ENCODE measurements at places on chromosomes 11 and 22.
A peak's percentile ranks its signal among the peaks of the same experiment; 100 is the strongest.

GRCh38 chr11:83554876-83555275 is 268.7 kb upstream of the CCDC90B start:
- no peak for DNase-seq

DNA sequence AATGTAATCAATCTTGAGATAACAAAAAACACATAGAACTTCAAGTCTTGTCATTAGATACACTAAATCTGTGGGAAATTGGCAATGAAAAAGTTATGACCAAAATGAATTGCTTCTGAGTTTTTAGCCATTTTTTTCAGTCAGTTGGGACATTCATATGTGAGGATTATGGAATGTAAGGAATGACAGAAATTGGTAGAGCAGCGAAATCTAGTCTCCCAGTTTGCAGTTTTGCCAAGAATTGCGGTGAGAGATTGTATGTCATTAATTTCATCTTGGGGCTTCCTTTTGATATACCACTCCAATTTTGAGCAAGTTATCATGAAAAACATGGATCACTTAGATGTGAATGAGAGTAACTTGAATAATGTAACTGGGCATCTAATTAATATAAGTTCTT is 49.9 kb downstream of the SIK2 start:
- no peak for DNase-seq

GRCh38 chr11:28133146-28133545 is 25.0 kb downstream of the METTL15 start:
- no peak for DNase-seq

- DNase-seq, result no peak
These were observed 30.8 kb upstream of the POU2AF1 start for GRCh38 chr11:111409915-111410314.

DNA sequence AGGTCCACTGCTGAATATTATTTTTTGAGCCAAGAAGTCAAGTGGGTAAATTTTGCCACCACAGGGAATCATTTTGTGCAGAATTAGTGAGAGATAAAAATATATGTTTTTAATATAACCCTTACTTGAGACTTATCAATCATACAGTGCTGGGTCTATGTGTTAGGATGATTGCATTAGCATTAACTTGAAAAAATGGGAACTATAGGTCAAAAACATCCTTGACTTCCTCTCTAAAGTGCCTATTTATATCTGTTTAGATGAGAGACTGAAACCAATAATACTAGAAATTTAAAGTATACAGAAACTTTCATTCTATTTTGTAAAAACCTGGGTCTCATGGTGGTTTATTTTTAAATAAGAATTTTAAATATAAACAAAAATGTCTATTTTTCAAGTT is 65.1 kb upstream of the CARD18 start:
- DNase-seq, result no peak

- no peak for DNase-seq
These were observed at the start of gene ZNF280A for GRCh38 chr22:22520020-22520656. Gene ZNF280A (minus strand): TSS chr22:22520270. CDS start chr22:22515630, 4,640 bp downstream.

- DNase-seq, result no peak
These were observed 10.2 kb upstream of the PDE2A start for GRCh38 chr11:72684236-72684912.

DNA sequence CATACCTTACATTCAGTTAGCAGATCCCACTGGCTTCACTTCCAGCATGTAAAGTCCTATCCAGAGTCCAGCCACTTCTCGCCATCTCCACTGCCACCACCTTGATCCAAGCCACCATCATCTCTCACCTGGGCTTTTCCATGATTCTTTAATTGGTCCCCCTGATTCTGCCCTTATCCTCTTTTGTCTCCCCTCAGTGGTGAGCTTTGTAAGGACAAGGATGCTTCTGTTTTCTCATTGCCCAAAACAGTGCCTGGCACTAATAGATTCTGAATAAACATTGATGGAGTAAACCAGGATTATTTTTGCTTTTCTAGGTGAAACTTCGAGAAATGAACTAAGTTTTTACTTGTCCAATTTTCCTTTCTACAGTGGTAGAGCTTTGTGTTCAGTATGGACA is 4.4 kb downstream of the POLA2 start:
- DNase-seq, result no peak

- no peak for DNase-seq
These were observed 114.1 kb upstream of the GRAMD1B start for GRCh38 chr11:123316003-123316402.

GRCh38 chr11:67411785-67412152 is 3.7 kb upstream of the CARNS1 start:
- DNase-seq, result no peak

DNA sequence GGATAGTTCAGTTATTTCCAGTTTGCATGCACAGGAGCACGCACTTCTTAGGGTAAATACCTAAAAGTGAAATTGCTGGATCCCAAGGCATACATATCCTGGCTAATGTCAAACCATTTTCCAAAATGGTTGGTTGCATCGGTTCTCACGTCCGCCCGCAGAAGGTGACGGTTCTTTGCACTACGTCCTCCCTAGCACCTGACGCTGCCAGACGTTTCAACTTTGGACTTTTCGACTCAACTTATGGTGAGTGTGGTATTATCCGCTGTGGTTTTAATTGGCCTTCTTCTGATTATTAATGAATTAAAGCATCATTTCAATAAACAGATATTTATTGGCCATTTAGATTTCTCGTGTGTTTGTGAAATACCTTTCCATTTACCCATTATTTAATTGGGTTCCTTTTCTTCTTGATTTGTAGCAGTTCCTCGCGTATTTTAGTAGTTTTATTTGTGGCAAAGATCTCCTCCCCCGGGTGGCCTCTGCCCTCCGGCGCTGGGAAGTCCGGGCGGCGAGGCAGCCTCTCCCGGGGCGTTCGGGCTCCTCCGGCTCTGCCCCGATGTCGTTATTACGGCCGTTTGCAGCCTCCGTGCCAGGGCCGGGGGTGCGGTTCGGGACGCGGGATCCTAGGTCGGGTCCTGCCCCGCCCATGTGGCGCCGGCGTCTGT is at the start of gene JHY:
Gene JHY, plus strand, starts transcription at position 571 of the 668 bp plus-strand sequence. CDS start 3,091 bp downstream, outside the sequence.
- DNase-seq, result no peak

DNA sequence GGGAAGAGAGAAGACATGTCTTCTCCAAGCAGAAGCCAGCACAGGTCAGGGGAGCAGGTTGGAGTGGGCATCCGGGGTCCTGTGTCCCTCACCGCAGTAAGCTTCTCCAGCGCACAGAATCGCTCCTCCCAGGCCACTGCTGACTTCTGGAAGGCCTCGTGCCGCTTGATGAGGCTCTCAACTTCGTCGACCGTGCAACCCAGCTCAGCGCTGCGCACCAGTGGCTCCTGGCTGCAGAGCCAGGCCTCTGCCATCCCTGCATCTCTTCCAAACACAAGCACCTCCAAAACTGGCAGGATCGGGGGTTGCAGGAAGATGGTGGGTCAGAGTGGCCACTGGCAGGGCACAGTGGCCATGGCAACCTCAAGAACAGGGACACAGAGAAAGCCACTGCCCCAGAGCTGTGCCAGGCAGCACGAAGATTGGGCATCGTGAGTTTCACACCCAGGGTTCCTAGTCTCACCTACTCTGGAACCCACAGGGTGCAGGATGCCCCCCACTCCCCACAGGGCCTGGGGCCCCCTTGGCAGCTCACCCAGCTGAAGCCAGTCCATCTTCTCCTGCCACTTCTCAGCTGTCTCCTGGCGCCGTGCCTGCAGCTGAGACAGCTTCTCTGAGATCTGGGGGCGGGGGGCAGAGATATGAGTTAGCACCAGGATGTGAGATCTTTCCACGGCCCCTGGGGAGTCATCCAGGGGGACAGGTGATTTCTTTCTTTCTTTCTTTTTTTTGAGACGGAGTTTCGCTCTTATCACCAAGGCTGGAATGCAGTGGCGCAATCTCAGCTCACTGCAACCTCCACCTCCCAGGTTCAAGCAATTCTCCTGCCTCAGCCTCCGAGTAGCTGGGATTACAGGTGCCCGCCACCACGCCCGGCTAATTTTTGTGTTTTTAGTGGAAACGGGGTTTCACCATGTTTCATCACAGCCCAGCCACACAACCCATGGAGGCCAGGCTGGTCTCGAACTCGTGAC is 11.2 kb upstream of the RBM4B start:
- no peak for DNase-seq

- no peak for DNase-seq
These were observed 17.1 kb upstream of the SNX32 start for GRCh38 chr11:65816696-65817095.

DNA sequence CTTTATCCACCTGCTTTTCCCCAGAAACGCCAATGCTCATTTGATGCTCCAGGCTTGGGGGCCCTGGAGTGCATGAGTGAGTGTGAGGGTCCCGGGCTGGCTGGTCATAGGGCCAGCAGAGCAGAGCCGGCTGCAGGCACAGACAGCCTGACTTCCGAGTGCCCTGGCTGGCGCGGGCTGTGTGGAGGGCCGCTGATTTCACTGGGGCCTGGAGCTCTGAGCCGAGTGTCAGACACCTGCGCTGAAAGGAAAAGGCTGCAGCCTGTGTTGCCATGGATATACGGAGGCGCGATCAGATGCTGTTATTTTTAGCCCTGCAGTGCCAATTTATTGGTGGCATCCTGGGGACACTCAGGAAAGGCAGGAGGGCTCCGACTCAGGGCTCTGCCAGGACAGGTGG is 87.6 kb downstream of the ST3GAL4 start:
- peak; percentile 9 for DNase-seq

- no peak for DNase-seq
These were observed 67.7 kb downstream of the CELSR1 start for GRCh38 chr22:46469711-46470110.

DNA sequence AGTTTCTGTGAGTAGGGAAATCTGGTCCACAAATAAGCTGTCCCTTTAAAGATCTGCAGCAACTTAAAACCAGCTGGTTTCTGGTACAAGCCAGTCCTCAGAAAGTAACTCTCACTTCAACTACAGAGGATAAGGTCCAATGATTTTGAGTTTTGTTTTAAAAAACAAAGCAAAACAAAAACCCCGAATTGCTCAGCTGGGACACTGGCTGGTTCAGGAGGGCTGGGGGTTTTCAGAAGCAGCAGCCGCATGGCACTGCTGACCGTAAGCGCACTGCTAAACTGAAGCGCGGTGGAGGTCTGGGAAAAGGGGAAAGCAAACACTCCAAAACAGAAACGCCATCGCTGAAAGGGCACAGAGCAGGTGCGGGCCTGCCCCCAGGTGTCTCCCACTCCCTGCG is 59.7 kb downstream of the MICAL3 start:
- no peak for DNase-seq

GRCh38 chr22:24588757-24589481 is 4.0 kb downstream of the LRRC75B start:
- no peak for DNase-seq

- DNase-seq, result no peak
These were observed 145.0 kb upstream of the THY1 start for GRCh38 chr11:119567688-119568582.

GRCh38 chr11:76242004-76242779 is 35.9 kb upstream of the WNT11 start:
- DNase-seq, result no peak

DNA sequence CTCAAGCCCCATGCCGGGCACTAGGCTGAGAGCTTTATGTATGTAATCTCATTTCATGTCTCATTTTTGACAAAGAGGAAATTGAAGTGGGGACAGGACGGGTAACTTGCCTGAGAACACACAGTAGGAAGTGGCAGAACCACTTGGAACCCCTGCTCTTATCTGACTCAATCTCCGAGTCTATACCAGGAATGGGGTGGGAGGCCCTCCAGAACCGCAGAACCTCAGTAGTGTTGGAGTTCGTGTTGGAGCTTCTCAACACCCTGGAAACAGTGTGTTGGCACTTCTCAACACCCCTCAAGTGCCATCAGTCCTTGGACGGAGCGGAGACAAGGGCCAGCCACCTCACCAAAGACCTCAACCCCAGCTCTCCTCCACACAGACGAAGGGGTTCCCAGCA is 38.8 kb upstream of the POLA2 start:
- no peak for DNase-seq

GRCh38 chr22:43310311-43310710 is 32.9 kb downstream of the SCUBE1 start:
- DNase-seq, result no peak

DNA sequence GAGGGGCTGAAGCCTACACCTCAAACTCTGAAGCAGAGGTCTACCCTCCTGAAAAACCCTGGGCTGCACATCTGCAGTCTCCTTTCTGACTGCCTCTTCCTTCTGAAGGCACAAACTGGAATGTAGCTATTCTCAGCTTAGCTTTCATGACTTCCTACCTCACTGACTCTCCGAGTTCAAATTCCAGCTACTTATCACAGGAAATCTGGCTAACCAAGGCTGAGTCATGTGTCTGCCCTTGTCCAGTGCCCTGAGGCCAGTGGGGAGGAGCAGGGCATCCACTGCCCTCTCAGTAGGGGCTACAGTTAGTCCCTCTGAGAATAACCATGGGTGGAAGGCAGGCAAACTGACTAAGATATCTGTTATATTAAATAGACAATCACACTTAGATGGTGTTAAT is 29.2 kb downstream of the PDGFD start:
- no peak for DNase-seq

GRCh38 chr11:129191649-129192048 is 476 bp downstream of the ARHGAP32 start:
- DNase-seq, result no peak

DNA sequence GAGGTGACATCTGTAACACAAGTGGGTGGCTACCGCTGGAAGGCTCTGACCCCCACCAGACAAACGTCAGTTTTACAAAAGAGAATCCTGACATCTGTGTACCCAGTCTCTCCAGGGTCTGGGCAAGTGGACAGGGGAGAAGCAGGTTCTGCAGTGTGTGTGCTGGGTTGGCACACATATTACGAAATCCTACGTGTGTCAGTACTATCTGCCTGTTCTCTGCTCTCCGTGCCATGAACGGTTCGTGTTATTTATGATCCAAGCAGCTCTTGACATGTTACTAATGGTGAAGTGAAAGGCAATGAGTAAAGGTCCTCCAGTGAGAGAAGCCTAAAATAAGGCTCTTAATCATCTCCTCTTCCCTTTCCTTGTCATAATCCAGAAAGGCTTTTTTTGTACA is 201.5 kb upstream of the MTMR2 start:
- no peak for DNase-seq

GRCh38 chr22:29975494-29975893 is 92.5 kb downstream of the MTMR3 start:
- DNase-seq, result no peak

DNA sequence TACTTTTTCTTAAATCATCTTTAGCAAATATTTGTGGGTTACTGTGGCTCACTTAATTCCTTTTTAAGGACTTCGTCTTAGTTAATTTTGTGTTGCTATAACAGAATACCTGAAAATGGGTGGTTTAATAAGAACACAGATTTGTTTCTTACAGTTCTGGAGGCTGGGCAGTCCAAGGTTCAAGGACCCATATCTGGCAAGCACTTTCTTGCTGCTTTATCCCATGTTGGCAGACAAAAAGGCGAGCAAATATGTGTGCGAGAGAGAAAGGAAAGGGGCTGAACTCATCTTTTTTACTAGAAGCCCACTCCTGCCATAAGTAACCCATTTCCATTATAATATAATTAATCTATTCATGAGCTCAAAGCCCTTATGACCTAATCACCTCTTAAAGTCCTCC is 246.2 kb downstream of the GRM5 start:
- no peak for DNase-seq

GRCh38 chr11:45294499-45294898 is 8.4 kb upstream of the SYT13 start:
- DNase-seq, result no peak

GRCh38 chr11:12845739-12846358 is 163.3 kb upstream of the RASSF10 start:
- no peak for DNase-seq

All from cerebellar nuclear complex (tissue), 1 donor.